NCI-H510A (cell line): ENCODE measurements at places on chromosomes 11 and 22.

GRCh38 chr22:29814003-29814402, 24.1 kb downstream of the ASCC2 start:
- DNase-seq, result no peak

GRCh38 chr11:70141486-70142220, 61.4 kb upstream of the FADD start:
- DNase-seq, result no peak

GRCh38 chr11:42085736-42086135, 626.3 kb upstream of the LRRC4C start:
- DNase-seq, result no peak

DNA sequence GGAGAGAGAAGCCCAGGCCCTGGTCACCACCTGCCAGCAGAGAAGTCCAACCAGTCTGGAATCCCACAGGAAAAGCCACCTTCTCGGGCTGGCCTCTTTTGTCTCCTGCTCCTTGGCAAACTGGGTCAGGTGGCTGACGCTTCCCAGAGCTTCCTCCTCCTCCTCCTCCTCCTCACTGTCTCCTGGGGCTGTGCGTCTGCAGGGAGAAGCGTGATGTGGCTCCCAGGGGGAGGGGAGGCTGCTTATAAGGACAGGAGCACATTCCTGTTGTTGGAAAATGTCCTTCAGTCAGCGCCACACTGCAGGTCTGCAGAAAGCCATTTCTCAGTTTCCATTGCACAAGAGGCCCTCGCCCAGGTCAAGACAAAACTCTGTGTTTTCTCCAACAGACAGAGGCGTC, 1316.5 kb downstream of the BRD1 start:
- no peak for DNase-seq

DNA sequence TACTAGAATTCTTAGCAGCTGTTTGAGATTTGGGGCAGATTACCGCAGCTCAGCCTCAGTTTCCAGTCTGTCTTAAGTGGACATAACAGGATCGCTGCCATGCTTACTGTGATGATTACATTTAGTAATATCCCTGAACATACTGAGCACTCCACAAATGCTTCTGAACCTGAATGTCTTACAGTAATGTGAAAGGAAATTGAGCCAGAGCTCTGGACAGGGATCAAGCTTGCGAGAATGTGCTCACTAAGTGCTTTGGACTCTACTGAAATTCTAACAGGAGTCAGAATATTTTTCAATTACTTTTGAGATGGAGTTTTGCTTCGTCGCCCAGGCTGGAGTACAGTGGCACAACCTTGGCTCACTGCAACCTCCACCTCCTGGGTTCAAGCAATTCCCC, 118.6 kb upstream of the RASSF10 start:
- DNase-seq, result no peak

GRCh38 chr11:36210529-36210928, 78.7 kb downstream of the COMMD9 start:
- no peak for DNase-seq

GRCh38 chr11:66224226-66224855, 44.1 kb upstream of the RAB1B start:
- DNase-seq, result no peak

DNA sequence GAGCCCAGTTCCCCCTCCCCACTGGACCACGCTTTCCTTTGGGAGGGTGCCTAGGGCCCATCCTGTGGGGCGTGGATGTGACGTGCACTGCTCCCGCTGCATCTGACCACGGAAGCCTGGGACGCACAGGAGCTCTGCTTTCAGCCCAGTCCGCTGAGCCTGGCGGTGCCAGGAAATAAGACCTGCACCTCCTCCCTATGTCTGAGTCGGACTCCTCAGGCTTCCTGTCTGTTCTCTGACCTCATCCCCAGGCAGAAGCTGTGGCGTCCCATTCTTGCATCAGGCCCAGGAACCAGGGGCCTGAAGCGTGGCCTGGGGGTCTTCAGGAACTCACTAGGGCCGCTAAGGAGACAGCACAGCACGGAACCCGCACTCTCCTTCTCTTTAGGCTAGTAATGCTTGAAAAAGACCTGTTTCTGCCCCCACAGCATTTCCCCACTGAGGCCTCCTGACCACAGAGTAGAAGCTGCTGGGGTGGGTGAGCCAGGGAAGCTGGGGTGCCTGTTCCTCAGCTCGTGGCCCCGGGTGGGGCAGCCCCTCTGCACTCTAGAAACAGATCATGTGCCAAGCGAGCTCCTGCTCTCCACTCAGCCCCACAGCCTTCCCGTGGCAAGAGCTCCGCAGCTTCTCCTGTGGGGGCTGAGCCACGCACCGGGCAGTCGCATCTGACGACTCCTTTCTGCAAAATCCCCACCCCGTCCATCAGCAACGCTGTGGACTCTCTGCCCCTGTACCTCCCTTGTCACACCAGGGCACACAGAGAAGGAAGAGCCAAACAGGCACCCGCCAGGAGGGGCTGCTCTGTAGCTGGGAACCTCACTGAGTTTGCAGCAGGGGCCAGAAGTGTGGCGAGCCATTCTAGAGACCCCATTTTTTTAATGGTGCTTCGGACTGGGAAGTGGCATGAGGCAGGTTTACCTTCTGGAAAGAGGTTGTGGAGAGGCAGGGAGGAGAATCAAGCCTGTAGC, 22.6 kb downstream of the MOV10L1 start:
- no peak for DNase-seq

DNA sequence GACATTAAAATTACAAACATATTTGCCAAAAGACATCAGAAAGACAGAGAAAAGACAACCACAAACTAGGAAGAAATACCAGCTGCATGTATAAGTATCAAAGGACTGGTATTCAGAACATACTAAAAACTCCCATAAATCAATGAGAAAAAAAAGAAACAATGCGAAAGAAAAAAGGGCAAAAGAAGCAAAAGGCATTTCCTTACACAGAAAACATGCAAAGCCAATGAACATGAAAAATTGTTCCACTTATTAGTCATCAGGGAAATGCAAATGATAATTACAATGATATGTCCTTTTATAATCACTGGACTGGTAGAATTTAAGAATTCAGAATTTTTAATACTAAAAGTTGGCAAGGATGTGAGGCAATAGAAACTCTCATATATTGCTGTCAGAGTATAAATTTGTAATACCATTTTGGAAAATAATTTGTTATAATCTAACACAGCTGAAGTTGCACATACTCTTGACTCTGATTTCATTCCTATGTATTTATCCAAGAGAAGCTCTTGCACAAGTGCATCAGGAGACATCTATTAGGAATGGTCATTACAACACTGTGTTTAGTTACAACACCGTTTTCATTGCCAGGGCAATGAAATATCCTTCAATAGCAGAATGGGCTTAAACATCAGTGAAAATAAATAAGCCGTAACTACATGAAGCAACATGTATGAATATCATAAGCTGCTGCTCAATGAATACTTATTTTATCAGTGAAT, 279.7 kb downstream of the SWAP70 start:
- no peak for DNase-seq

DNA sequence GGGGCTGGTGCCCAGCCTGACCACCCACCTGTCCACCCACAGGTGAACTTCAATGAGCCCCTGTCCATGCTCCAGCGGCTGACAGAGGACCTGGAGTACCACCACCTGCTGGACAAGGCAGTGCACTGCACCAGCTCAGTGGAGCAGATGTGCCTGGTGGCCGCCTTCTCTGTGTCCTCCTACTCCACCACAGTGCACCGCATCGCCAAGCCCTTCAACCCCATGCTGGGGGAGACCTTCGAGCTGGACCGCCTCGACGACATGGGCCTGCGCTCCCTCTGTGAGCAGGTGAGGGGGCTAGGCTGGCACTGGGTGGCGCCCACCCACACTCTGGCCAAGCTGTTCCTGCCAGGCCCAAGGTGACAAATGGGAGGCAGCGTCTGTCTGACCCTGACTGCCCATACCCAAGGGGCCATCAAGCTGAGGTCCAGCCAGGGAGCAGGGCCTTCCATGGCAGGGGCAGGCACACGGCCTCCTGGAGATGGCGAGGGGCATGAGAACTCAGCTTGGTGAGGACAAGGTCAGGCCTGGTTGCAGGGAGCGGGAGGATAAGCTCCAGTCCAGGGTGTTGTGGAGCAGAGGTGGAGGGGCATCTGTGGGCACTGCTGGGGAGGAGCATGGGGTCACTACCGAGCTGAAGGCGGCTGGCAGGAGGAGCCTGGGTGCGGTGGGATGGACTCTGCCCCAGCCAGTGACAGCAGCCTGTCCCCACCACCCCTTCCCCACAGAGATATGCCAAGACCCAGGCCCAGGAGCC, 77.7 kb downstream of the MORC2 start:
- DNase-seq, result no peak

GRCh38 chr11:65066805-65067291, 8.5 kb upstream of the NAALADL1 start:
- peak; percentile 65 for DNase-seq
